PC-3 (cell line): ENCODE measurements at places on chromosomes 5 and 9.
A peak's percentile ranks its signal among the peaks of the same experiment; 100 is the strongest.

- no peak for DNase-seq
Measured at GRCh38 chr9:137891588-137892423, 14.2 kb downstream of the CACNA1B start.

DNA sequence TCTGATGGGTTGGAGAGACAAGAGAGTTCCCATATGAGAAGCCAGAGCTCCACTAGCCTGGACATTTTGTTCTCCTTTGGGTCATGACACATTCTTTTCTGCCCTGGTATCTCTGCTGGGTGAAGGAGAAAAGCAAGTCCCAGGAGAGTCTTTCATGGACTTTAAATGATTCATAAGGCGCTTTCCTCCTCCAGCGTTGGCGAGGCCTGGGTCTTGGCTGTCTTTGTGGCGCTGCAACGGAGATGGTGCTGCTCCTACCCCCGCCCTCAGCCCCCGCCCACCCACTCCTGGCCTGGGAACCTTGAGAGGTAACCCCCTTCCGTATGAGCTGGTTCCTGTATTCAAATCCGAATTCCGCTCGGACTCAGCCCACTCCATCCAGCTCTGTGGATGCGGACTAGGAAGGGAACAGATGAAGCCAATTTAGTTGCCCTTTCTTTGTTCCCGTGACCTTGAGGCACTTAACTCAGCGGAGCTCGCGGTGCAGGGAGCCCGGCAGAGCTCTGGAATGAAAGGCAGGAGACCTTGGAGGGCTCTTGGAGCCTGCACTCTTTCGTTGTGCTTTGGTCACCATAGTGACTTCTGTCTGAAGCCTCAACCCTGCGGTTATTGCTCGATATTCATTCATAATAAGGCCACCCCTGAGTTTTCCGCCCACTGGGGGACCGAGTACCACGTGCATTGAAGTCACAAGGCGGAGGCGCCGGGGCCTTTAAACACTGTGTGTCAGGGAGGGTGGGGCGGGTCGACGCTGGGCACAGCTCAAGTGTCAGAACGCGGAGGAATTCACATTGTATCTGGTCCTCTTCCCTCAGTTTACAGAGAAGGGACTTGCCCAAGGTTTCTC is 14.0 kb upstream of the PWWP2A start:
- DNase-seq = no peak

DNA sequence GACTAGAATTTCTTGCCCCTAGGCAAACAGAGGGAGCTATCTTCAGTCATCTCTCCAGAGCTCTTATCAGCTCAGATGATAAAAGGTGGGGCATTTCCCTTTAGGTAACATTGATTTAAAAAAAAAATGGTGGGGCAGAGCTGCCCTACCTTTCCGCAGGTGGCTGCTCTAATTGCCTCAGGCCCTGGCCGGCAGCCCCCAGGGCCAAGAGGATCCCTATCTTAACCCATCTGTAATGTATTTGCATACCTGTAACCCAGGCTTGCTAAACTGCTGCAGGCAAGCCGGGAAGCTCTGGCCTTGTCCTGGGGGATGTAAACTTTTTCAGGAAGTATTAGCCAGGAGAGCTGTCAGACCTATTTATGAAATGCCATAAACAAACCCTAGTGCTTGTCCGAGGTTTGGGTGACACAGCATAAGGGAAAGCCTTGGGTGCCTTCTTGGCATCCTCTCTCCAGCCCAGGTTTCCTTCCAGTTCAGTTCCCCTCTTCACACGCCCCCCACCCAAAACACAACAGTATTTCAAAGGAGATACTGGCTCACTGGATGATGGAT is 20.9 kb upstream of the ZSWIM6 start:
- no peak for DNase-seq

DNA sequence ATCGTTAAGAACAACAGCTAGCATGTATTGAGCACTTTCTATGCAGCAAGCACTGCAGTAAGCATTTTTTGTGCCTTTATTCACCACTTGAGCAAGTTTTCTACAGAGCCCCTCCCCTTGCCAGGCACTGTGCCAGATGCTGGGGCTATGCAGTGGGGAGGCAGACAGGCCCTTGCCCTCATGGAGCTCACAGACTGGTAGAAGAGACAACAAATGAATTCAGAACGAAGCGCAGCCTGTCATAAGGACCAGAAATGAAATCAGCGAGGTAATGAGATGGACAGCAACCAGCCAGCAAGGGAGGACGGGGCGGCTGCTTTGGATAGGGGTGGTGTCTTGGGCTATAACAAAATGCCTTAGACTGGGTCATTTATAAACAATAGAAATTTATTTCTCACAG is 68.8 kb downstream of the C9orf50 start:
- no peak for DNase-seq

DNA sequence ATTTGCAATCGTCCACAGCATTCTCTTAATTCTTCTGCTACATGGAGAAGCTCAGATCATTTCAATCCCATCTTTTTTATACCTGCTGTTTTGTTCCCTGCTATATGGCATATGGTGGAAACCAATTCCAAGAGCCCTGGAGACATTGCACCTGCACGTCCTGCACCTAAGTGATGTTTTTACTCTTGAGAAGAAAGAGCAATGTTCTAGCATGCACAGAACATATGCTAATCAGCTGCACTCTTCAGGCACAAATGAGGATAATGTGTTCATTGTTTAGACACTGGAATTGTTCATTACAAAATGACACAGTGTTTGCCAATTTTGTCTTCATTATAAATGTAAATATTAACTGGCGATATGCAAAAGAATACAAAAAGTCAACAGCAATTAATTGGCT is 935.8 kb downstream of the TLE4 start:
- no peak for DNase-seq

GRCh38 chr5:124154714-124155113 is 591.7 kb downstream of the ZNF608 start:
- no peak for DNase-seq

DNA sequence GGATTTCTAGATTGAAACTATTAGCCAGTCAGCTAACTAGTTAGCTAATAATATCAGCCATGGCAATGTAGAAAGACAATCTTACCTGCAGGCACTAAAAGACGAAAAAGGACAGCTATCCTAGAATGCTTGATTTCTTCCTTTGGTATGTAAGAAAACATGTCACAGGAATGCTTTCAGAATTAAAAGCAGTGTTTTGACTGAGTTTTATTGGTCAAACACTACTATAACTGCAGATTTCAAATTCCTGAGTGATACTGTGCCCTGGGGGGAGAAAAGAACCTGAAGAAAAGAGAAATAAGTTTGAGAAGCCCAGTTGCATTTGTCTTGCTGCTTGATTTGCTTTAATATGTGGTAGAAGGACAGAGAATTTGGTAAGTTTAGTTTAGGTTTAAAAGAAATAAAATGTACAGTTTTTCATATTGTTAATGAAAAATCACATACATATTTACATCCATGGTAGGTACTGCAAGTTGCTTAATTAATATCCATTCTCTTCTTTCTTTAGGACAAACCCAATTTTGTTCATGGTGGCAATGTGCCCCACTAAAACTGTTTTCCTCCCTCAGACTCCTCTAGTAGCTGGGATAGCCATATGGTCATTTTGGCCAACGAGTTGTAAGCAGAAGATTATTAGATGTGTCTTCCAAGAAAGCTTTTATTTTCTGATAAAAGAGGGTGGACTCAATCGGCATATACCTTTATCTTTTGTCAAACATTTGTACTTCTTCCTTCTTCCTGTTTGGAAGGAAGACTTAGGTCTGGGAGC is 4.3 kb upstream of the FAM169A start:
- peak; percentile 10 for DNase-seq

DNA sequence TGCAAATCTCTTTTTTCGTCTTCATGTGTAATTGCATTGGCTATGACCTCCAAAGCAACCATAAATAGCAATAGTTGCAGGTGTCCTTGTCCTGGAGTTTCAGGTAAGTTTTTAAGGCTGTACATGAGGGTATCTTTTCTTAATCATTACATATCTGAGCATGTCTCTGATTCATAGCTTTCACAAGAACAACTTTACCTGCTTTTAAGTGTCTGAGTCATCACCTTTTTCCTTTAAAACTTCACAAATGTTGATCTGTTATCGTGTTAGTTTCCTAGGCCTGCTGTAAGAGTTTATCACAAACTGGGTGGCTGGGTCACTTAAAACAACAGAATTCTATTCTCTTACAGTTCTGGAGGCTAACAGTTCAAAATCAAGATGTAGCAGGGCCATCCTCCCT is 13.8 kb downstream of the GARNL3 start:
- peak; percentile 49 for DNase-seq

- DNase-seq = no peak
Measured at GRCh38 chr5:138784590-138784989, 31.4 kb downstream of the CTNNA1 start.

- DNase-seq = no peak
Measured at GRCh38 chr5:135079099-135079681, 45.2 kb upstream of the PITX1 start.
